T-helper 17 cell (primary cell): ENCODE measurements at places on chromosomes 13 and 19.
A peak's percentile ranks its signal among the peaks of the same experiment; 100 is the strongest.

- H3K4me3 ChIP-seq, result no peak overlapping the region
- peak overlapping the region; percentile 41 for H3K27ac ChIP-seq
- no peak for DNase-seq
- H3K27me3 ChIP-seq, result no peaks in the 10 kb centered on the region
- H3K4me1 ChIP-seq, result peaks cover 9% of the 10 kb centered on the region
- H3K36me3 ChIP-seq, result peaks cover 8% of the 10 kb centered on the region
These were observed 19.9 kb downstream of the TMED1 start for GRCh38 chr19:10815969-10816644.

GRCh38 chr19:17060802-17061201 is 14.4 kb downstream of the HAUS8 start:
- H3K27me3 ChIP-seq, result no peaks in the 10 kb centered on the region
- H3K27ac ChIP-seq, result no peak overlapping the region
- no peak for DNase-seq
- H3K4me3 ChIP-seq, result no peak overlapping the region
- H3K4me1 ChIP-seq, result peaks cover 15% of the 10 kb centered on the region

GRCh38 chr13:103517066-103517767 is 451.0 kb upstream of the SLC10A2 start:
- H3K36me3 ChIP-seq, result no peaks in the 10 kb centered on the region
- no peak overlapping the region for H3K4me3 ChIP-seq
- H3K27ac ChIP-seq, result no peak overlapping the region
- H3K4me1 ChIP-seq, result no peaks in the 10 kb centered on the region

- no peak overlapping the region for H3K4me3 ChIP-seq
- DNase-seq, result no peak
- H3K4me1 ChIP-seq, result peaks cover 5% of the 10 kb centered on the region
- H3K27ac ChIP-seq, result no peak overlapping the region
- H3K27me3 ChIP-seq, result no peaks in the 10 kb centered on the region
These were observed 11.6 kb downstream of the DIAPH3 start for GRCh38 chr13:60152114-60152513.

GRCh38 chr13:53068585-53069520 is 40.2 kb downstream of the OLFM4 start:
- peaks cover 2% of the 10 kb centered on the region for H3K36me3 ChIP-seq
- H3K4me3 ChIP-seq, result no peak overlapping the region
- no peak for DNase-seq
- no peaks in the 10 kb centered on the region for H3K4me1 ChIP-seq
- H3K27ac ChIP-seq, result no peak overlapping the region
- H3K27me3 ChIP-seq, result peaks cover 14% of the 10 kb centered on the region

- H3K27ac ChIP-seq, result no peak overlapping the region
- peaks cover 2% of the 10 kb centered on the region for H3K36me3 ChIP-seq
- DNase-seq, result no peak
- H3K27me3 ChIP-seq, result no peaks in the 10 kb centered on the region
- H3K4me3 ChIP-seq, result no peak overlapping the region
These were observed 156.2 kb downstream of the SIPA1L3 start for GRCh38 chr19:38062959-38063761.

GRCh38 chr19:49884109-49884508 is 6.6 kb downstream of the TBC1D17 start:
- H3K27me3 ChIP-seq, result no peaks in the 10 kb centered on the region
- no peak overlapping the region for H3K4me3 ChIP-seq
- H3K27ac ChIP-seq, result peak overlapping the region; percentile 49
- H3K36me3 ChIP-seq, result peaks cover 2% of the 10 kb centered on the region
- H3K4me1 ChIP-seq, result peaks cover 7% of the 10 kb centered on the region

DNA sequence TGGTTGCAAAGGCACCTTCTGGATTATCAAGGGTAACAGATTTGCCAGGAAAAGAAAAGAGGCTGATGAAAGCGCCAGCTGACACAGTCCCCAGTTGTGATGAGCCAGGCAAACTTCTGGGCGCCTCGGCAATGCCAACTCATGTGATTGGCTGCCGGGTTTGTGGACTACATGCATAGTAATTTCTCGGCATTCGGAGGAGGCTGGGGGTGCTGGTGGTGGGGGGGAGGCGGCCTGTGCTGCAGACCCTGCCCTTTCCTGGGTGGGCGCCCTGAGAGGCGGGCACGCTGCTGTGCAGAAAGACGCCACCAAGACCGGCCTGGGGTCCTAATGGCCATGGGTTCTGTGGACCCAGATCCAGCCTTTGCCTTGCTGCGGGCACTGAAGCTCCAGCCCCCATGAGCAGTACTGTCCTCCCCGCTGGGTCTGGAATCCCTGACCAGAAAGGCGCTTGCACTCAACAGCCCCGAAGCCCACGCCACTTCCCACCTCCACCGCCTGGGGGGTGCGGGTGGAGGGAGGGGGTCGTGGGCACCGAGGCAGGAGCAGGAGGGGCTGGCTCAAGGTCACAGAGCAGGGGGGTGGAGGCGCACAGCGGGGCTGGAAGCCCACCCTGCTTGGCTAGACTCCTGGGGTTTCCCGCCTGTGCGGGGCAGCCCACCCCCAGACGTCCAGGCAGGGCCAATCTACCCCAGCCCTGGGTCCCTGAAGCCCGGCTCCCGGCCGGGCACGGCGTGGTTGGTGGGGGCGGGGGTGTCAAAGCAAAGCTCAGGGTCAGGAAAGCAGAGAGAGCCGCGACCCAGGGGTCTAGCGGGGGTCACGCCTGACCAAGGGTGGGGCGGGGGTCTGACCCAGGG is 1.0 kb downstream of the DIRAS1 start:
- no peak for DNase-seq
- H3K36me3 ChIP-seq, result peaks cover 3% of the 10 kb centered on the region
- H3K27me3 ChIP-seq, result peaks cover 31% of the 10 kb centered on the region
- peaks cover 2% of the 10 kb centered on the region for H3K4me1 ChIP-seq
- H3K27ac ChIP-seq, result no peak overlapping the region
- H3K4me3 ChIP-seq, result peak overlapping the region; percentile 71

- no peak overlapping the region for H3K4me3 ChIP-seq
- H3K36me3 ChIP-seq, result no peaks in the 10 kb centered on the region
- no peak for DNase-seq
These were observed 52.5 kb downstream of the POSTN start for GRCh38 chr13:37546087-37546486.

DNA sequence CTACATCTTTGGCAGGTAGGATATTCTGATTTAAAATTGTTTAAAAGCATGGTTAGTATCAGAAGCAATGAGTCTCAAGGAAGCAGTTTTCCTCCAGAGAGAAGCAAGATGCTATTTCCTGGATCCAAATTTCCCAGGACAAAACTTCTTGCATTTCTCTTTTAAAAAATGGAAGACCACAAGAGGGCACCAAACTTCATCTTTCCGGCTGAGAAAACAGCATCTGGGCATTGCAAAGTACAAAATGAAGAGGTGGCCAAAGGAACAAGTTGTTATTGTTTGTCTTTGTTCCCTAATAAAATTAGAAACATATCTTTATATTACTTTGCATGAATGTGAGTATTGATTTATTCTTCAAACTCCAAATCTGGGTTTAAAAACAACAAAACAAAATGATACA is 60.0 kb upstream of the LRCH1 start:
- no peak overlapping the region for H3K4me3 ChIP-seq
- peaks cover 19% of the 10 kb centered on the region for H3K27me3 ChIP-seq
- no peak overlapping the region for H3K27ac ChIP-seq

DNA sequence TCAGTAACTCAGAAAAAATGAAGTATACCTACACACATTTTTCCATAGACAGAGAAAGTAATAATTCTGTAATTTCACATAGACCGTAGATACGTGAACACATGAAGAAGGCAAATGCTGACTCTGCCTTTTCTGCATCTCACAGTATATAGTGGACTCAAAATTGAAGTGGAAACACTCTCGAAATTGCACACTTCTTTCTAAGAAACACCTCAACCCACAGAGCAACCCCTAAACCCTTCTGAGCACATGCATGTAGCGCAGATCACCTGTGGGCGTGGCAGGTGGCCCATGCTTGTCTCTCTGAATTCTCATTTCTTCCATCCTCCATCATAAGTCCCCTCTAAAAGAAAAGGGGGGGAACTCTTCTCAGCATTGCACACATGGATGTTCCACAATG is 34.7 kb downstream of the COL4A1 start:
- no peaks in the 10 kb centered on the region for H3K4me1 ChIP-seq
- no peak overlapping the region for H3K27ac ChIP-seq
- no peak overlapping the region for H3K4me3 ChIP-seq
- H3K36me3 ChIP-seq, result no peaks in the 10 kb centered on the region
- no peak for DNase-seq

GRCh38 chr13:94886191-94886590 is 173.8 kb upstream of the SOX21 start:
- DNase-seq, result no peak
- H3K36me3 ChIP-seq, result no peaks in the 10 kb centered on the region
- no peak overlapping the region for H3K4me3 ChIP-seq
- H3K27me3 ChIP-seq, result peaks cover 5% of the 10 kb centered on the region
- no peak overlapping the region for H3K27ac ChIP-seq

- no peak overlapping the region for H3K4me3 ChIP-seq
- H3K36me3 ChIP-seq, result no peaks in the 10 kb centered on the region
- no peak overlapping the region for H3K27ac ChIP-seq
- no peak for DNase-seq
- H3K4me1 ChIP-seq, result no peaks in the 10 kb centered on the region
These were observed 333.1 kb downstream of the GPC6 start for GRCh38 chr13:93559718-93560117.

- no peaks in the 10 kb centered on the region for H3K27me3 ChIP-seq
- H3K4me3 ChIP-seq, result peak overlapping the region; percentile 95
- no peak for DNase-seq
- peak overlapping the region; percentile 95 for H3K27ac ChIP-seq
- H3K4me1 ChIP-seq, result peaks cover 9% of the 10 kb centered on the region
- H3K36me3 ChIP-seq, result peaks cover under 1% of the 10 kb centered on the region
These were observed 1.3 kb downstream of the ZFP14 start for GRCh38 chr19:36377541-36378178.

GRCh38 chr19:42267644-42268141 is 1.4 kb upstream of the CIC start:
- no peak overlapping the region for H3K4me3 ChIP-seq
- peaks cover 4% of the 10 kb centered on the region for H3K36me3 ChIP-seq
- H3K4me1 ChIP-seq, result peaks cover 27% of the 10 kb centered on the region
- DNase-seq, result no peak
- H3K27me3 ChIP-seq, result no peaks in the 10 kb centered on the region

GRCh38 chr19:12411893-12412292 is 10.8 kb upstream of the ZNF799 start:
- no peak overlapping the region for H3K4me3 ChIP-seq
- no peaks in the 10 kb centered on the region for H3K27me3 ChIP-seq
- H3K27ac ChIP-seq, result no peak overlapping the region
- DNase-seq, result no peak

DNA sequence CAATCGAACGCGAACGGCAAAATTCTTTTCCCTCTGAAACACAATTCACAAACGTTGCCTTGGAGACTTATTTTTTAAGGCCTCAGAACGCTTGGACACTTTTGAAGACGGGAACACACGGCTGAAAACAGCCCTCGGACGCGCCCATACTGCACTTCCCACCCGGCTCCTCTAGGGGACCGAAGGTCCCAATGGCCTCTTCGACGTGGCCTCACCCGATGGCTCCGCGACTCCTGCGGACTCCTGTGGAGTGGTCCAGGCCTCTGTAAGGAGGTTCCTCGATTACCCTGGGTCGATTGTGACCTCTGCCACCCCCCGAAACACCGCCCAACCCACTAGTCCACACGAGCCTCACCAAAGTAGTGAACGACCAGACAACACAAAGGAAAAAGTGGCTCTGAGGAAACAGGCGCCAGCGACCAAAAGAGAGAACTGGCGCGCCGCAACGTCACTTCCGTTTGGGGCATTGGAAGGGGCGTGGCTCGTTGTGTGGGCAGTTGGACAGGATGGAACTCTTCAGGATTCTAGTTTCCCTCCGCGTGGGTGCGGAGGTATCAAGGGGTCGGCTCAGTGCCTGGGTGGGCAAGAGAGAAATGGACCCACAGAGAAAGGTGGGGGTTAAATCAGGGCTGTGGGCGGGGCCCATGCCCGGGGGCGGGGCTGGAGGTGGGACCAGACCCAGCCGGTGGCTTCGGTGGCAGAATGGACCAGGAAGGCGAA is at the start of gene ZNF560:
Gene ZNF560, minus strand, starts transcription at position 434 of the 720 bp plus-strand sequence. CDS start 23,303 bp downstream, outside the sequence.
- no peak for DNase-seq
- peak within 1 kb of the TSS; percentile 10 for H3K4me3 ChIP-seq
- H3K36me3 ChIP-seq, result no peaks in the 10 kb centered on the region
- H3K27ac ChIP-seq, result no peak within 1 kb of the TSS
- no peaks in the 10 kb centered on the region for H3K4me1 ChIP-seq
- H3K27me3 ChIP-seq, result no peaks in the 10 kb centered on the region

- H3K4me1 ChIP-seq, result peaks cover 34% of the 10 kb centered on the region
- peak overlapping the region; percentile 45 for H3K4me3 ChIP-seq
- peaks cover 8% of the 10 kb centered on the region for H3K36me3 ChIP-seq
- peak overlapping the region; percentile 89 for H3K27ac ChIP-seq
- no peaks in the 10 kb centered on the region for H3K27me3 ChIP-seq
- DNase-seq, result no peak
These were observed 13.4 kb downstream of the RB1 start for GRCh38 chr13:48316826-48317510.

- peaks cover 10% of the 10 kb centered on the region for H3K4me1 ChIP-seq
- H3K36me3 ChIP-seq, result no peaks in the 10 kb centered on the region
- no peak overlapping the region for H3K4me3 ChIP-seq
- H3K27ac ChIP-seq, result no peak overlapping the region
- DNase-seq, result no peak
- H3K27me3 ChIP-seq, result no peaks in the 10 kb centered on the region
These were observed 28.2 kb downstream of the FCGBP start for GRCh38 chr19:39906283-39906682.

- H3K4me3 ChIP-seq, result no peak overlapping the region
- H3K36me3 ChIP-seq, result no peaks in the 10 kb centered on the region
- peaks cover 10% of the 10 kb centered on the region for H3K27me3 ChIP-seq
- H3K27ac ChIP-seq, result no peak overlapping the region
- H3K4me1 ChIP-seq, result peaks cover 2% of the 10 kb centered on the region
- DNase-seq, result no peak
These were observed 227.2 kb downstream of the OLFM4 start for GRCh38 chr13:53255795-53256194.

DNA sequence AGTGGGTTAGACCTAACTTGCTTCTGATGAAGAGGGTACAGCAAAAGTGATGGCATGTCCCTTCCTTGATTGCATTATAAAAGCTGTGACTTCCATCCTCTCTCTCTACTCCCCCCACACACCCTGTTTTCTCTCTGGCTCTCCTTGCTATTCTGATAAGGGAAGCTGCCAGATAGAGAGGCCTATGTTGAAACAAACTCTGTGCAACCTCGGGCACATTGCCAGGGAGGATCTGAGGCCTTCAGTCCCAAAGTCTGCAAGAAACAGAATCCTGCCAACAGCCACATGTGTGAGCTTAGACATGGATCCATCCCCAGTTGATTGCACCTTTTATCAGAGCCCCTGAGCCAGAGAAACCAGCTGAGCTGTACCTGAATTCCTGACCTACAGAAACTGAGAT is 44.8 kb upstream of the ARGLU1 start:
- no peak for DNase-seq
- H3K27ac ChIP-seq, result no peak overlapping the region
- H3K36me3 ChIP-seq, result no peaks in the 10 kb centered on the region

DNA sequence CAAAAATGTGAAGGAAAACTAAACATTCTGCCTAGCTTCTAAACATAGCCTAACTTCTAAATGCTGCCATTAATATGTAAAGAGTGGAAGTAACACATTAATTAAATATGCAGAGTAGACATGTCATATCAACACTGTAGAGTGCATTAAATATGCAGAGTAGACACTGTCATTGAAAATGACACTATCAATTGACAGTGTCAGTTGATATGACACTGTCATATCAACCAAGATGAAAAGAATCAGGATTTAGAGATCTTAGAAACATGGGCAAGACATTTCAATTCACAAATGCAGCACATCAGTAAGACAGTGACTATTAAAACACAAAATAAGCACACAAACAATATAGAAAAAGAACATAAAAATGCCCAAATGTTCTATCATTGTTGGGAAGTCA is 25.3 kb downstream of the ESD start:
- no peak overlapping the region for H3K4me3 ChIP-seq
- no peaks in the 10 kb centered on the region for H3K27me3 ChIP-seq
- H3K27ac ChIP-seq, result no peak overlapping the region
- H3K4me1 ChIP-seq, result no peaks in the 10 kb centered on the region
- no peak for DNase-seq
